ENCODE measurements at places on chromosomes 4 and X.

DNA sequence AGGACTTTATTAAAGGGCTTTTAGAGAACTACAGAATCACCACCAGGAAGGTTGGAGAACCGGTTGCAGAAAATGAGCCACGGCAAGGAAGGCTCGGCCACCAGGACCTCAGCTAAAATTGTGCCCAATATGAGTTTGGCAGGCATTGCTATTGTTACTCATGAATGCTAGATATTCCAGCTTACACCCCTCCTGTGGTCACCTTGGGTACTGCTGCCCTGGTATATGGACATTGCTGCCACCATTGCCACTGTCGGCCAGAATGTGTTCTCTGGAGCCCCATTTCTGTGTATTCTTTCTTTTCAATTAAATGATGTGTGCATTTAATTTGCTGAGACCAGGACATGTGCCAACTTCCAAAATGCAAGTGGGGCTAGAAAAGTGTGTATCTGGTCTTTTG lies 626.7 kb upstream of the BOD1L1 start:
- peak; percentile 36 for DNase-seq

- DNase-seq = peak; percentile 4
Observed at GRCh38 chr4:172650758-172651530, 517.7 kb upstream of the GALNT7 start.

DNA sequence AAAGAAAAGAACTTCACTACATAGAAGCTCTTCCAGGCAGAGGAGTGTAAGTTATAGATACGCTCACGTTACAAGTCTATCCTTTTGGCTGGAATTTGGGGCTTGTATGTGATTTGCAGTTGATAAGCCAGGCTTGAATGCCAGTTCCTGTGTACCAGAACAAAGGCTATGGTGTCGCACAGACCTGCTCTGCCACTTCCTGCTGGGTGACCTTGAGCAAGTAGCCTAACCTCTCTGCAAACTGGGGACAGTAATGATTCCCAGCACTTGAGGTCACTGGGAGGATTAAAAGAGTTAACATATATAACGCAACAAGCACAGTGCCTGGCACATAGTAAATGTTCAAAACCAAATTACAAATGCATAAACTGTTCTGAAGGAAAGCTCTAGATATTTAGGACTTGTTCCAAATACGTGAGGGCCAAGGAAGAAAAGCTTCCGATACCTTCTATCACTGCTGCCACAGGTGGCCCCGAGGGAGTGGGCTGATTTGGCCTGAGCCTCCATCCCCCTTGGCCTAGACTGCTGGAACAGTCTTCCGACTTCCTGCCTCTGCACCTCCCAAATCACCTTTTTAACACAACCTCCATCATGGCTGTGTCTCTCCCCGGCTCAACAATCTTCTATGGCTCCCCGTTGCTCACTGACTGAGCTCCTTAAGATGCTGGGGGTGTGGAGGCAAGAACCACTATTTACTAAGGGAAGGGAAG lies 1.3 kb upstream of the SOWAHD start:
- DNase-seq = no peak

DNA sequence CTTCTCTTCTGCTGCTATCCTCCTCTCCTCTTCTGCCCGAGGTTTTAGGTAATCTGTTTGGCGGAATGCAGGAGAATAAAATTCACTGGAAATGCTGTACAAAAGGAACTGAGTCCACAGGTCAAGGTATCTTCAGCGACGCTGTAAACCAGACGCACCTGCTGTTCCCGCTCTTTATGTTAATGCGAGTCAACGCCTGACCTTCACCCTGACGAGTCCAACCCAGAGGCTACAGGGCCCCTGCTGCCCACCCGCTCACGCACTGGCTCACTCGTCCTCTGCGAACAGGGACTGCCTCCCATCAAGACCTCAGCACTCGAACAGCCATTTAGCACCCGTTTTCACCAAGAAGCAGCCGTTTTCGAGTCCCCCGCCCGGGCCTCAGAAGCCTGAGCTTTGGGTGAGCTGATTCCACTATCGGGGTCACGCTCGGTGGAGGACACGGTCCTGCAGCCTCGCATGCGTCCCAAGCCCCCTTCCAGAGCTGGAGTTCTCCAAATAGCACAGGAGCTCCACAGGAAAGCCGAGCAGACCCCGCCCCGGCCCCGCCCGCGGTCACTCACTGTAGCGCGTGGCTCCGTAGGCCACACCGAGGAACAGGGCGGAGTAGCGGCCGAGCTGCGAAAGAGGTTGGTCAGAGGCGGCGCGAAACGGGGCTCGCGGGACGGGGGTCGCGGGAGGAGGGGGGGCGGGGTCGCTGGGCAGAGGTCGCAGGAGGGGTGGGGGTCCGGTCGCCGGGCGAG lies 556 bp downstream of the ATP5ME start:
- peak; percentile 52 for DNase-seq

GRCh38 chr4:912548-913279 lies 19.4 kb downstream of the GAK start:
- no peak for DNase-seq

GRCh38 chrX:113522814-113523213 lies 682.2 kb upstream of the AMOT start:
- DNase-seq = no peak

DNA sequence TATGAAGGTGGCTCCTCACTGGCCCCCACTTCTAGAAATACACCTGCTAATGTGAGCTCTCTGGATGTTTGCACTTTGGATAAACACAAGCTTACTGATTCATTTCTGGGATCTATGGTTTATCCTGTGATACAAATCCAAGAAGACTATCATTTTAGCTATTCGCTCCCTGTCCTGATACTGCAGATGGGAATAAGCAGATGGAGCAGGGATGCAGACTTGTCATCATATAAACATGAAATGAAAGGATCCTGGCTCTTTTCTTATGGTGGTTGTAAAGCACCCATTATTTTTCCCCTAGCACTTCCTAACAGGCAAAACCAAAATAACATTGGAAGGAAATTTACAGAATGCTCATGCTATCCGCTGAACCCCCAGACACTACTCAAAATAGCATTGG lies 162.9 kb upstream of the NOCT start:
- DNase-seq = no peak

- DNase-seq = peak; percentile 25
Observed at GRCh38 chrX:50813843-50814661, at the start of gene SHROOM4. Gene SHROOM4 (minus strand): TSS chrX:50814194. CDS start chrX:50814018, 176 bp downstream.

DNA sequence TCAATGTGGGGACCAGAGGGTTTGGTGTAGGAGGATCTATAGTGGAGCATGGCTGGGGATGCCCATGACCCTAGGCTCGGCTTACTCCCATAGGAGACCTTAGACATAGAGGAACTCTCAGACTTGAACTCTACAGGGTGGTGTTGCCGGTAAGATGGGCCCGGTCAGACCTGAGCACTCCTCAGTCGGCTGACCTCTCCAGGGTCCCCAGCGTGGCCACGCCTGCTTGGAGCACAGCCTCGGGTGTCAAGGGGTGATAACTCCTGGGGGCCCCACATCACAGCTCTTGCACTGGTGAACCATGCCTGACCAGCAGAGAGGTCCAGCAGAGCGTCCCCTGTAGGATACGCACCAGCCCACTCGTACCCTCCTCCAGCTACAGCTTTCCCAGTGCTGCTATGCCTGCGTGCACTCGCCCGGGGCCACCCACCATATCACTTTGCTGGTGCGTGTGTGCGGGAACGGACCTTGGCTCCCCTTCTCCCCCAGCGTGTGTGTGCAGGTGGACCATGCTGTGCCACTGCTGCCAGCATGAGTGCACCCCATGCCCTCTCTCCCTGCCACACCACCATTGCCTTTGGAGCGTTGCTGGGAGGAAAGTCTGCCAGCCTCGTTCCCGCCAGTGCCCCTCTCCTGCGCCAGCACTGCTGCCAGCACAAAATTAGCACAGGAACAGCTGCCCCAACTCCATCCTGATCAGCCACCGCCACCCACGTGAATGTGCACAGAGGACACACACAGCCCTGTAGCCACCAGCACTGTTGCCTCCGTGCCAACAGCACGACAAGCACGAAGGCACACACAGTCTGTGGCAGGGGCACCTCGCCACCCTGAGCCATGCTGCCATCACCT lies 806.6 kb downstream of the GLUD2 start:
- DNase-seq = no peak

GRCh38 chrX:106898462-106898861 lies 4.7 kb downstream of the RIPPLY1 start:
- peak; percentile 75 for DNase-seq

- DNase-seq = peak; percentile 35
Observed at GRCh38 chr4:20679951-20680350, 20.3 kb upstream of the PACRGL start.

- DNase-seq = no peak
Observed at GRCh38 chr4:26044524-26044923, 130.5 kb downstream of the SMIM20 start.
